ENCODE measurements at places on chromosomes 2 and 18. TPM values are rescaled to one million over a fixed set of nuclear protein-coding genes. Genes with fewer than 3 reads are reported as not detected.

Gene ANTXR1
- polyA plus RNA-seq, result 28.8 TPM

Gene LTBP1
- polyA plus RNA-seq, result 3.0 TPM

Gene KRTCAP3
- 93.5 TPM for polyA plus RNA-seq

Gene STON1
- 1.8 TPM for polyA plus RNA-seq

Gene CPO
- not detected for polyA plus RNA-seq

Gene CNGA3
- 0.47 TPM for polyA plus RNA-seq

Gene IL1R2
- polyA plus RNA-seq, result 24.6 TPM

Gene GAREM2
- polyA plus RNA-seq, result 2.1 TPM

Gene RBM44
- not detected for polyA plus RNA-seq

Gene CD8A
- 0.60 TPM for polyA plus RNA-seq

Gene ZNF892
- polyA plus RNA-seq, result not detected

Gene C1QL2
- polyA plus RNA-seq, result not detected

Gene ANO7
- 39.2 TPM for polyA plus RNA-seq

Gene SPP2
- polyA plus RNA-seq, result not detected

Gene FIGN
- 0.60 TPM for polyA plus RNA-seq
